SW 1271 (cell line): ENCODE measurements at places on chromosomes 3 and 15.

DNA sequence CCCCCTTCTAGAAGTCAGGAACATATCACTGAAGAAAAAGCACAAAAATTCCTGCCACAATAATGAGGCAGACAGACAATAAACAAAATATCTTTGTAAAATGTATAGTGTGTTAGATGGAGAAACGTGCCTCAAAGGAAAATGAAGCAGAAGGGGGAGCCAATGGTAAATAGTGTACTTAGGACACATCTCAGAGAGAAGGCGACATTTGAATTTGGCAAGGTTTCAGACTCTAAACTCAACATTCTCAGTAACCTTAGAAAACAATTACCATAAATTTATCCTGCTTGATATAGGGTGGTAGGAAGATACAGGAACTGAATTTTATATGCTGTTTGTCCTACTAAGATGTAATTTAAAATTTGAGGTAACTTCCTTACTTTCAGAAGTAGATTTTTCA is 52.6 kb upstream of the PTX3 start:
- no peak for DNase-seq

- DNase-seq, result no peak
Measured at GRCh38 chr15:35301088-35301487, 216.0 kb upstream of the NANOGP8 start.

GRCh38 chr15:25182736-25183445 is 228.1 kb downstream of the SNRPN start:
- DNase-seq, result no peak

GRCh38 chr3:52471371-52472238 is 16.2 kb downstream of the NISCH start:
- DNase-seq, result no peak

DNA sequence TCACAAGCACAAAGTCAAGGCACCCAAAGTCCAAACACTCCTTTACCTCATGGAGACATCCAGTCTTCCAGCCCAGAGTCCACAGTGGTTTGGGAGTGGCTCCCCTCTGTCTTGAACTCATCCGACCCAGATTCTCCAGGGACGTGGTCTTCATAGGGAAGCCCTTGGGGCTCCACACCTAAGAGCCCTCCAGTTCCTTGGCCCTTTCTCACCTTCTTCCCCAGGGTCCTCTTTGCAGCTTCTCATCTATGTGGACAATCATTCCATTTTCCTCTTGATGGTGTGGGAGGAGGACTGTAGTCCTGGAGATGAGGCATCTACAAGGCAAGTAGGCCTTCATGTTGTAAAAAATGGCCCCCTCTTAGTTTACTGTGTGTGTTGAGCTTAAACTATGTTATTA is 87.3 kb upstream of the RNF7 start:
- no peak for DNase-seq
